ENCODE measurements at places on chromosomes 7 and 10.

DNA sequence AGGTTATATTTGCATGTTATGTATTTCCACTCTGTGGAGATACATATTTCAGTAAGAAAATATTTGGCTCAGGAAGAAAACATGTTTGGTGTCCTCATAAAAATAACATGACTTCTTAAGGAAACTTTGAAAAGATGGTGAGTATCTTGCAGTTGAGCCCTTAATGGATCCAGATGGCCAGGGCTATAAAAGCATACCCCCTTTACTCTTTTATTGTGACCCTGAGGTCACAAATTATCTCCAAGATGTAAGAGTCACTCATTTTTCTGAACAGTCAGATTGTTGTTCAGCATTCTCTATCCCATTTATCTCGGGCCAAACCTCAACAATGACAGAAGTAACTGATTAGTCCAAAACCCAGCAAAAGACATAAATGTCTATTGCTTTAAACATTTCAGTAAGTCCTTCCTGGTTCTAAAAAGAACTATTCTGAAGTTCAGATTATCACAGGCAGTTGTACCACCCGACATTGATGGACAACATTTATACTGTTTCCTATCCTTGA, 539.4 kb downstream of the PARD3 start:
- DNase-seq, result no peak

- DNase-seq, result no peak
These were observed 24.9 kb upstream of the KNDC1 start for GRCh38 chr10:133135116-133135465.

- no peak for DNase-seq
These were observed 59.2 kb downstream of the WIPF3 start for GRCh38 chr7:29865526-29865925.

DNA sequence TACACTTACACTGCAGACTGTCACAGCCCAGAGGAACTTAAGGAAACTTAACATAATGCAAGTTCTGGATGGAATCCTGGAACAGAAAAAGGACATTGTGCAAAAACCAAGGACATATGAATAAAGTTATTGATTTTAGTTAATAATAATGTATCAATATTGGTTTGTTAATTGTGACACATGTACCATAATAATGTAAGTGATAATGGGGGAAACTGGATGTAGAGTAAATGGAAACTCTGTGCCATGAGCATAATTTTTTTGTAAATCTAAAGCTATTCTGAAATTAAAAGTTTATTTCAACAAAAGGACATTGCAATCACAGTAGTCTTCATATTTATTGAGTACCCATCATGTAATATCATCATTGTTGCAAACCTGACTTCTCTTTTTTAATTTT, 107.2 kb downstream of the VTI1A start:
- no peak for DNase-seq

GRCh38 chr7:93629291-93629801, 54.8 kb upstream of the CALCR start:
- DNase-seq, result no peak

DNA sequence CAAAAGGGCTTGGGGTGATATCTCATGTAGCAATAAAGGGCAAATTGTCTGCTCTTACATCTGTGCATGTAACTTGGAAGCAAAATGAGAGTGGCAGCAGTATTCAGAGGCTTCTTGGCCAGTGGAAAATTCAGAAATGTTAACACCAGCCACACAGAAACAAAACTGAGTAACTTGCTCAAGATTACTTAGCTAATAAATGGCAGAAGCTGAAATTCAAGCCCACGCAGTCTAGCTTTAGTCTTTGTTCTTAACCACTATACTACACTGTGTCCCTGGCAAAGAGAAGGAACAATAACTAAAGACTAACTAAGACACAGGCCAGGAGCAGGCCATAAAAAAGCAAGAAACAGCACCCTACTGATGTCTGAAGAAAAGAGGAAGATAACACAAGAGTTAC, 185.9 kb upstream of the ASAH2 start:
- DNase-seq, result no peak

GRCh38 chr10:47381427-47382379, 2.4 kb downstream of the ZNF488 start:
- no peak for DNase-seq

DNA sequence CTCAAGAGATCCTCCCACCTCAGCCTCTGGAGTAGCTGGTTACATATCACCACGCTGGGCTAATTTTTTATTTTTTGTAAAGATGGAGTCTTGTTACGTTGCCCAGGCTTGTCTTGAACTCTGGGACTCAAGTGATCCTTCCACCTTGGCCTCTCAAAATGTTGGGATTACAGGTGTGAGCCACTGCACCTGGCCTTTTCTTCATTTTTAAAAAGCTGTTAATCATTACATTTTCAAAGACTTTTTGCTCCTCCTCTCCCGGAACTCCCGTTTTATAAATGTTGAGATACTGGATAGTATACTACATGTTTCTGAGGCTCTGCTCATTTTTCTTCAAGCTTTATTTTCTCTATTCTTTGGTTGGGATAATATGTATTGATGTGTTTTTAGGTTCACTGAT, 16.4 kb downstream of the AOAH start:
- no peak for DNase-seq

GRCh38 chr7:121160150-121161008, 168.4 kb upstream of the WNT16 start:
- DNase-seq, result no peak

DNA sequence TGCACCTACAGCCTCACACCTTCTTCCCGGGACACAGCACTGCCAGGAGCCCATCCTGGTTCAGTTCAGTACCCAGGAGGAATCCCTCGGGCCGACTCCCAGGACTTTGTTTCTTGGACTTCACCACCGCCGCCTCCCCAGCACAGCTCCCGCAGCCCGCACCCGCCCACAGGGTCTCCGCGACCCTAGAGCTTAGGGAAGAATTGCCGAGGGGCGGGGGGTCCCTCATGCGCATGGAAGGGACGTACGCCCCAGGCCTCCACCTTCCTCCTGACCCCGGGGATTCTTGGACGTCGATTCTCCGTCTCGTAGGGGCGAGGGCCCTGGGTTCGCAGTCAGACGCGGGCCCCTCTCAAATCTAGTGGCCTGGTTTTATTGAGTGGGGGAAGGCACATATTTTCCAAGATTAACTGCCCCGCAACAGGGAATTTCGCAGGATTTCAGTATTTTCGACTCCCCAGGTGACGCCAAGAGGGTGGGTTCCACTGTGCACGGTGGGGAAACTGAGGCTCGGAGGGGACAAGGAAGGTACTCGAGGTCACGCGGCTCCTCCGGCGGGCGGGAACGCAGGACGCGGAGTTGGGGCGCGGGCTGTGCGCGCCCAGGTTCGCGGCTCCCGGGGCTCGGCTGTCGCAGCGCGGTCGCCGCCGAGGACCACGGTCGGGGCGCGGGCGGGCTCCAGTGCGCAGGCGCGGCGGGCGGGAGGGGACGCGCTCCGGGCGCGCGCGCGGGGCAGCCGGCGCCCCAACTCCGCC, at the start of gene ADCY1:
TSS of gene ADCY1 (plus strand) at position 708 of the 755 bp plus-strand sequence. CDS start 176 bp downstream, outside the sequence.
- DNase-seq, result no peak

DNA sequence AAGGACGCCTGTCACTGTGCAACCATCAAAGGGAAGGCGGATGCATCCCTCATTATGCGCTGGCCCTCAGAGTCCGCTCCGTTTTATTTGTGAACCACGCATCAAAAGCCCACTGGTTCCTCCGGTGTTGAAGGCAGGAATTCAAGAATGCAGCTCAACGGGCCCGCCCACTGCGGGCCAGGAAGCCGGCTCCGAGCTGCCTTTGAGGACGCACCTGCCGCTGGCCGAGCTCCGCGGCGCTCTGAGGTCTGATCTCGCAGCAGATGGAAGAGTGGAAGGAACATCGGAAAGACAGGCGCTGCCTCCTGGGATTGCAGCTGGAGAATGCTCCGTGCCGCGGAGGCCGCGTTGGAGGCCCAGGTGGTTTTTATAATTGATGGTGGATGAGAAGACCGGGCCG, 56.9 kb upstream of the ADGRA1 start:
- no peak for DNase-seq

DNA sequence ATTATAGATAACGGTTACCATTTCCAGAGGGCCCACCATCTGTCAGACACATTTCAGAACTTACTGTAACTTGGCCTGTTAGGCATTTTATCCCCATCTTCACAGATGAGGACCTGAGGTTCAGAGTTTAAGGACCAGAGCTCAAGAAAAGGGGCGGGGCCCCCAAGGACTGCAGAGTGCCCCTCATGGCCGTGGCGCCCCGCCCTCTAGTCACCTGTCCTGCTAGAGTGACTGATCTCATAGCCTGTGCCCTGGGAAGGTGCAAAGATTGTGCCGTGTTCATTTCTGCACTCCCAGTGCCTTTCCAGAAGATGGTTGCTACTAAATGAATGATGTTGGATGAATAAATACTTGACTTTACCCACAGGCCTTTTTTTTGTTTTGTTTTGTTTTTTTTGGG, 107.0 kb downstream of the XRCC2 start:
- DNase-seq, result no peak

GRCh38 chr7:98509836-98510235, 107.2 kb upstream of the NPTX2 start:
- DNase-seq, result no peak

GRCh38 chr10:77049896-77050295, 587.7 kb downstream of the KCNMA1 start:
- no peak for DNase-seq

DNA sequence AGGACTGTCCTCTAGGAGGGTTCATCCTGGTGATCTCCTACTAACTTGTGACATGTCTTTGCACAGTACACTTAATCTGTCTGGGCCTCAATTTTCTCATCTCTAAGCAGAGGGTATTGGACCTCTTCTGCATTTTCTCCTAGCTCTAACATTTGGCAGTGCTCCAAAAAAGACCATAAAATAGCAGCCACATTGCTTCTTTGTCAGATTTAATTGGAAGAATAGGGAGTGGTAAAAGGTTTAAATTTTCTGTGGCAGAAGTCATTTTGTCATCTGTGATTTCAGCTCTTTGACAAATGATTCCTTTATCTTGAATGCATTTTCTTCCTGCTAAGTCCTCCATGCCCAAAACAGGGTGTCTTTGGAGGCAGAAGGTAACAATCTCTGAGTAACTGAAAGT, 289.9 kb upstream of the LRGUK start:
- no peak for DNase-seq

- no peak for DNase-seq
These were observed 994.9 kb downstream of the REEP3 start for GRCh38 chr10:64515970-64516699.

DNA sequence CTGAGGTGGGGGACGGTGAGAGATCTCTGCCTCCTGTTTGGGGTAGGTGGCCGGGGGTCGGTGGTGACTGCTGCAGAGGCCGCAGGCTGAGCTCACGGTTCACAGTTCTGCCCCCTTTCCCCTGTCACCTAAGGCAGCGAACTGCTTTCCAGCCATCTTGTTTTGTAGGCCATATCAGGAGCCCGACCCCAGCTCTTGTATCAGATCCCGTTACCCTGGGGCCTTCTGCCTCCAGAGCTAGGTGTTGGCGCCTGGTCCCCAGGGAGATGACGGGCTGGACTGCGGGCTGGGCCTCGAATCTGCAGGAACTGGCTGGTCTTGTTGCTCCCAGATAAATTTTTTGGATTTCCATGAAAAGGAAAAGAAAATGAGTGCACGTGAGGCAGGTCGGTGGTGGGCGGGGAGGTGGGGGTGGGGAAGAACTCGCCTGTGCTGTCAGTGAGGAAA, 183.0 kb downstream of the DNAJB6 start:
- no peak for DNase-seq

GRCh38 chr10:80829562-80829961, 291.9 kb downstream of the SH2D4B start:
- no peak for DNase-seq

- no peak for DNase-seq
These were observed 42.3 kb upstream of the KLF6 start for GRCh38 chr10:3827266-3827665.

GRCh38 chr10:77062381-77062780, 575.2 kb downstream of the KCNMA1 start:
- no peak for DNase-seq

- DNase-seq, result no peak
These were observed 160.6 kb downstream of the ADARB2 start for GRCh38 chr10:1576467-1577372.

DNA sequence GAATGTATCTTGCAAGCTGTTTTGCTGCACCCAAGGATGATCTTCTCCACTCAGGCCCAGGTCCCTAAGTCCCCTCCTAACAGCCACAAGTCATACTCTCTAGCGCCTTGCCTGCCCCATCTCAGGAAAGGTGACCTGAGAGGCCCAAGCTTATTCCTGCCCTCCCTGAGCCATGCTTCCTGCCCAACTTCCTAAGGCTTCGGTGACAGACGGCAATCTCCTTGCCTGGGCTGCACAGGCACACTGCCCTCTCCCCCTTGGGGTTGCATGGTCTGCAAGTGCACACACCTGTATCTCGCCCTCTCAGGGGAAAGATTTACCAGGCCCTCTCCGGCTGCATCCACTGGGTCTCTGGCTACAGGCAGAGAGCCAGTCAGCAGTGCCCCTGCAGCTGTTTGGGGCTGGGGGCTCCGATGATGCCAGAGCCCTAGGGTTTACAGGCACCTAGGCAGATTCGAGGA, 771 bp upstream of the ADIRF start:
- DNase-seq, result no peak

All from CD4-positive, alpha-beta T cell treated with Interleukin-17A for 1 hour (primary cell).